ENCODE measurements at places on chromosomes 5 and 9. TPM values are rescaled to one million over a fixed set of nuclear protein-coding genes. Genes with fewer than 3 reads are reported as not detected.

Gene LCNL1
- not detected for total RNA-seq

Gene SLCO6A1
- not detected for total RNA-seq

- DNase-seq: no peak
Measured at GRCh38 chr5:97751540-97751939, 568.5 kb upstream of the RIOK2 start.

GRCh38 chr5:81838307-81838906, 87.5 kb upstream of the SSBP2 start:
- DNase-seq: no peak

Gene NEURL1B
- 15.4 TPM for total RNA-seq

DNA sequence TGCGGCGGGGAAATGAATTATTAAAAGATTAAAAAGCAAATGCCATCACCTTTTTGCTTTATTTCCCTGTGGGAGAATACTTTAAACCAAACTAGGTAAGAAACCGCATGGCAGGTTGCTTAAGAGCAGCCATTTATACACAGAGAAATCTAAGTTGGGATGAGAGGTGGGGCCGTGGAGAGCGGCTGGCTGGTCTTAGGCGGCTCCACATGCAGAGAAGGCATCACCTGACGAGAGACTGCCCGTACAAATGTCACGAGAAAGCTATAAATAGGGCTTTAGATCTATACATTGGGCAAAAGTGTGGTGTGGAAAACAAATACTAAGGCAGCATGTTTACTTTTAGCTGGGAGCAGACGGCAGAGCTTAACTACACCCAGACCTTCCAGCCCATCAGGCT, 39.4 kb downstream of the MED27 start:
- no peak for DNase-seq

Gene DNAJB5
- total RNA-seq: 6.3 TPM

DNA sequence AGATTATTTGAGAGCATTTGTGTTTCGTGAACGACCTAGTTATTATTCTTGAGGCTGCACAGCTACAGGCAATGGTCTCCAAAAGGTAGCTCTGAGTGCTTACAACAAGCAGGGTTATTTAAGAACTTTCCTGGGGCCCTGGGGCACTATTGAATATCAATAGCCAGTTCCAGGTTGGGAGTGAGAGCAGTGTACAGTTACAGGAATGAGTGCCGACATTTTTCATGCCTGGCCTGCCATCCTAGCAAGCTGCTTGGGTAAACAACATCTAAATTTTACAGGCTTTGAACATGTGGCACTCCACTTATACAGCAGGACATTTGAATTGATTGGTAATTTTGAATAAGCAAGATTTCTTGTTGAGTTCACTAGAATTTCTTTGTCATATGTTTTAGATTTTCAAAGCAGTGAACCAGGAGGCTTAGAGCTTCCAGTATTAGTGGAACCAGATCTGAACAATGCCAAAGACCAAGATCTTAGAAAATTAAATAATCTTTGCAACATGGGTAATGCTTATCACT, 171.9 kb upstream of the GDNF start:
- no peak for DNase-seq

GRCh38 chr5:11046160-11046559, 285.1 kb upstream of the DAP start:
- DNase-seq: no peak

GRCh38 chr9:4197548-4197947, 102.3 kb downstream of the GLIS3 start:
- DNase-seq: no peak

DNA sequence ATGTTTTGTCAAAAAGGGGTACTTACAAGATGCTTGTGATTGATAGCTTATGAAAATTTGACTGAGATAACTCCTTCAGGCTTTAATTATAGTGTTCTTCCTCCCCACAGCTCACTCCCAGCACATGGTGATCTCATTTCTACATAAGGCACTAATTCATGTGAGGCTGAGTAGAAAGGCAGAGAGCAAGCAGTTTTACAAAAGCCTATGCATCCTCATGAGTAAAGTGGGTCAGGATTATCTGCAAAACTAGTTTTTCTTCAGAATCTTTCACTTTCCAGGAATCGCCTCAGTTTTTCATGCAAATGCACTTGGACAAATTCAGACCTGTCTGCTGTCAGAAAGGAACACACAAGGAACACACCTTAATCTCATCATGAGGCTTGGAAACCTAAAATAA, 92.1 kb upstream of the FBN2 start:
- no peak for DNase-seq

Gene FOXD4L4
- not detected for total RNA-seq

DNA sequence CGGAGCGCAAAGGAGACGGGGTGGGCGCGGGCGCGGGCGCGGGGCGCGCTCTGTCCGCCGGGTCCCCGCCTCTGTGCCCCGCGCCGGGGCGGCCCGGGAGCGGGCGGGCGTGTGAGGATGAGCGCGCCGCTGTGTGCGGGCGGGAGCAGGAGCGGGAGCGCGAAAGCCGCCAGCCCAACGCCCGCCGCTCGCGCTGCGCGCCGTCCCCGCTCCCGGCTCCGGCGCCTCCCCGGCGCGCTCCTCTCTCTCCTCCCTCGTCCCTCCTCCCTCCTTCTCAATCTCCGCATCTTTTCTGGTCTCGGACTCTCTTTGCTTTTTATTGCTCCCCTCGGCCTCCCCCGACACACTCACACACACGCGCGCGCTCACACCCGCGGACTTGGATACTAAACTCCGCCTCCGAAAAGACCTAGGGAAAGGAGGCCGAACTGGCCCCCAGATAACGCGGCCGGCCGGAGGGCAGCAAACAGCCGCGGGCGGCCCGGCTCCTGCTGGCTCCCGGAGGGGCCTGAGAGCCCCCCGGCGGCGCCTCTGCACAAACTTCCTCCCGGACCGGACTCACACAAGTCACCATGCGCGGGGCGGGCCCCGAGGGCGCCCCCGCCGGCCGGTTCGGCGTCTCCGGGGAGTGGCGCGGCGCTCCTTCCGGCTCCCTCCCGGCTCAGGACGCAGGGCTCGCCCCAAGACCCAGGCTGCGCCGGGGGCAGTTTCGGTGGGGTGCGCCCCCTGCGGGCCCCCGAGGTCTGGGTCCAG, at the start of gene FIBCD1:
TSS of gene FIBCD1 (minus strand) at position 596 of the 753 bp plus-strand sequence. CDS start 640 bp downstream, outside the sequence.
- no peak for DNase-seq

DNA sequence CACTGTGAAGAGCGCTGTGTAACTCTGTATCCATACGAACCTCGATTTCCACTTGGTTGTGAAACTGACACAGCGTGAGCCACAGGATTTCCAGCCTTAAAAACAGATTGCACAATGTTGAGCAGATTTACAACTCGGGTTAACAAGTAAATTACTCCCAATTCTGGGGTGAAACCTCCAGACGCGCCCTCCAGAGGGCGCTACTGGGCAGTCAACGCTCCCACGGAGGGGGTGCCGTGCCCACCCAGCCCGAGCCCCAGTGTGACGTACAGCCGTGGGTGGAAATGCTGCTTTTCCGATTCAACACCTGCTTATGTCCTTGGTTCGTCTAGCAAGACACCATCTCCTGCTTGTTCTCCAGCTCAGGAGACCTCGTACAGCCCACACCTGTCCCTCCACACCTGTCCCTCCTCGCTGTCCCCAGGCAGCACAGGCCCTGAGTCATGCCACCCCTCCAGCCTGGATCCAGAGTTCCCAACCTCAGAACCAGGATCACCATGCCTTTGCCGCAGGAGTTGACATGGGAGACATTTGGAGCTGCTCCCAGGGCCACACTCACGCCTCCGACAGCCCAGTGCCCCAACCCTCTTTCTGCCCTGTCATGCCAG, 34.4 kb upstream of the SLC6A3 start:
- no peak for DNase-seq

Gene OCLN
- total RNA-seq: 45.6 TPM

- DNase-seq: peak; percentile 11
Measured at GRCh38 chr9:73270967-73271721, 119.5 kb downstream of the ANXA1 start.

- no peak for DNase-seq
Measured at GRCh38 chr5:178201221-178201926, 3.0 kb upstream of the HNRNPAB start.

Gene CDC20B
- not detected for total RNA-seq

Gene CCDC112
- total RNA-seq: 11.1 TPM

Gene LCN9
- total RNA-seq: not detected

DNA sequence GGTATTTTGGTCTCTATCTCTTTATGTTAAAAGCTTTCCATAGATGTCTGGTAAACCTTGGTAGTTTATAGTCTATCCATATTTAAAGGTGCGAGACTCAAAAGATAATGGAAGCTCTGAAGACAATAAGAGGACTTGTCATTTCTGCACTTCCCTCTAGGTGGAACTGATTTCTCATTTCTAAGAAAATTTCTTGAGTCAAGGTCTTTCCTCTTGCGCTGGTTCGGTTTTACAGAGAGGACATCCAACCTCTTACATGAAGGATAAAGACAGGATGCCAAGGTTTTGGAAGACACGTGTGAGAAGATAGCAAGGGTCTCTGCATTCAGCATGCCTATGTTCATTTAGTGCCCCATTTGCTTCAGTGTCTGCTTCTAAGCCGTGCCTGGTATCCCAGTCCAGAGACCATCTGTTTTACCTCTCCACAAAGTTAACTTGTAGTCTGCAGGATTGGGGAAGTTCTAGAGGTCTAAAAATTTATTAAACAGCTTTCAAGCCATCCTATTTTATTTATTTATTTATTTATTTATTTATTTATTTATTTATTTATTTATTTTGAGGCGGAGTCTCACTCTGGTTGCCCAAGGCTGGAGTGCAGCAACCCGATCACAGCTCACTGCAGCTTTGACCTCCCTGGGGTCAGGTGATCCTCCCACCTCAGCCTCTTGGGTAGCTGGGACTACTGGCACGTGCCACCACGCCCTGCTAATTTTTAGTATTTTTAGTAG, 41.6 kb downstream of the KIAA1191 start:
- DNase-seq: no peak

Gene EGR1
- 3.2 TPM for total RNA-seq

Gene STXBP1
- total RNA-seq: 72.6 TPM

DNA sequence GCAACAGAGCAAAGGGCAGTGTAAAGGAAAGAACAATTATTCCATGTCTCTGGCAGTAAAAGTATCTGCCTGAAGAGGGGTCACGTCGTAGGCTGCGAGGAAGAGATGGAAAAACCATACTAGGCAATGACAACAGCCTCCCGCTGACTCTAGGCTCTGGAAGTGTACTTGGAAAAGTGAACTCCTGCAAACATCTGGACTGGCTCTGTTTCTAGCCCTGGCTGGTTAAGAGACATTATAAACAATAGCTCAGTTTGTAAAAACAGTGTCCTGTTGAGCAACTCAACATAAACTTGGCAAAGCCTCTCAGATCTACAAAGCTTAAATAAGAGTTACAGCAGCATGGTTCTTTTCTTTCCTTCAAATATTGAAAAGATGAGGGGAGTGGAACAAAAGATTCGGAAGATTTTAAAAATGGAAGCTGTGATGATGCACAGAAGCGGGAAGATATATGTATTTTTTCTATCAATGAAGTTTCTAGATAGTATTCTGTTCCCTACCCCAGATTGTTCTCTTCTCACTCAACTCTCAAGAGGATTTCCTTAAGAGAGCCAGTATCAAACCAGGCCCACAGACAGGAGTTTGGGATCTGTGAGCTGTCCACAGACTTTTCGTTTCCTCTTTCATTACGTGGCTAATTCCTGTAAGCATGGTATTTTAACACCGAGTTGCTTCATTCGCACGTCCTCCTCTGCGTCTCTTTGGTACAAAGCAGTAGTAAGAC, 79.4 kb downstream of the SPTLC1 start:
- no peak for DNase-seq

DNA sequence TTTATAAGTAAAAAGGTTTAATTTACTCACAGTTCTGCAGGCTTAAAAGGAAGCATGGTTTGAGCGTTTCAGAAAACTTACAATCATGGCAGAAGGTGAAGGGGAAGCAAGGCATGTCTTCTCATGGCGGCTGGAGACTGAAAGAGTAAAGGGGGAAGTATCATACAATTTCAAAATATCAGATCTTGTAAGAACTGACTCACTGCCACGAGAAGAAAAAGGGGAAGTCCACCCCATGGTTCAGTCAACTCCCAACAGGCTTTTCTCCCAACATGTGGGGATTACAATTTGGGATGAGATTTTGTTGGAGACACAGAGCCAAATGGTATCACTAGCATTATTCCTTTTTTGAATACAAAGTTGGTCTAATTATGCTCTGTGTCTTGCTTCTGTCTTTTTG, 627.9 kb upstream of the ST8SIA4 start:
- no peak for DNase-seq

DNA sequence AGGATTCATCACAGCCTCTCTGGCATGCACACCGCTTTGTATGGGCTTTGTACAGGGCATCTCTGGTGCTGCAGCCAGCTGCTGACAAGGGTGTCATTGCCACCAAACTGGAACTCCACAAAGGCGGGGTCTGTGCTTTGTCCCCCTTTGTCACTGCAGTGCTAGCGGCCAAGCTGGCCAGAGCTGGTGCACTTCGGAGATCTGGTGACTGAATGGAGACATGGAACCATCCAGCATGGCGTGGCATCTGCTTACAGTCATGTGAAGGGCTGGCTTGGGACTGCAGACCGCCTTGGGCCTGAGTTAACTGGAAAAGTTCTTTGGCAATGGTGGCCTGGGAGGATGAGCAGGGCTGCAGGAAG, 18.7 kb upstream of the COL5A1 start:
- DNase-seq: no peak

GRCh38 chr5:107873877-107874276, 203.1 kb upstream of the EFNA5 start:
- no peak for DNase-seq

GRCh38 chr9:132849185-132849706, 28.8 kb downstream of the AK8 start:
- DNase-seq: no peak

GRCh38 chr9:131181091-131181681, 55.8 kb downstream of the NUP214 start:
- peak; percentile 33 for DNase-seq

Gene NPR3
- total RNA-seq: 9.9 TPM

DNA sequence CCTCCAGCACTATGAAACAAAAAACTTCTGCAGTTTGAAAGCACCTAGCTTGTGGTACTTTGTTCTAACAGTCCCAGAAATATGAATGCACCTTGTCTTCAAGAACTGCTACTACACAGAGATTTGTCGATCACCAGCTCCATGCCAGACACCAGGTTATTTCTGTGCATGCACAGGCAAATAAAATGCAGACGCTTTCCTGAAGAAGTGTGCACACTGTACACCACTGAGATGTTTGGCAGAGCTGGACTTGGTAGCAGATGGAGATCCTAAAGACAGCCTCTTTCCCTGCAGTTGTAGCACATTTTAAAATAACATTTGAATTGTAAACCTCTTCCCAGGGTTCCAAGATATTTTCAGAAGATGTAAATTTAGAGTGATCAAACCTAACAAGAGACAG, 730.0 kb downstream of the MTRR start:
- no peak for DNase-seq

DNA sequence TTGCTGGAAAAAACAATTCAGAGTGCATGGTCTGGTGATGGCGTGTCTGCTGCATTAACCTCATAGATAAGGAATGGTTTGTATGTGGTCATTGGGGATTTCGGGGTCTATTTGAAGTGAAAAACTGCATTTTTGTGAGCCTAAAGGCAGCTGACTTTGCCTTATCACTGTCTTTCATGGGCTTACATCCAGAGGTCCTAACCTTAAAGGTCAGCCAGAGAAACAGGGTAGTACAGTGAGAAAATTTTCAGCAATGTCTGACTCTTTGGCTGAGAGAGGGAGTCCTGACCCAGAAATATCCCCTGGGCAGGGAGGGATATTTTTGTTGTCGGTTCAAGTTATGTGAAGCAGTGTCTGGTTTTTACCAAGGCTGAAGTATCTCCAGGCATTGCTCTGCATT, 5.7 kb downstream of the PCSK5 start:
- no peak for DNase-seq
